CD4-positive, alpha-beta T cell treated with Interleukin-12 subunit alpha and Interleukin-12 subunit beta, for 1 hour (primary cell): ENCODE measurements at places on chromosomes 1 and 21.

DNA sequence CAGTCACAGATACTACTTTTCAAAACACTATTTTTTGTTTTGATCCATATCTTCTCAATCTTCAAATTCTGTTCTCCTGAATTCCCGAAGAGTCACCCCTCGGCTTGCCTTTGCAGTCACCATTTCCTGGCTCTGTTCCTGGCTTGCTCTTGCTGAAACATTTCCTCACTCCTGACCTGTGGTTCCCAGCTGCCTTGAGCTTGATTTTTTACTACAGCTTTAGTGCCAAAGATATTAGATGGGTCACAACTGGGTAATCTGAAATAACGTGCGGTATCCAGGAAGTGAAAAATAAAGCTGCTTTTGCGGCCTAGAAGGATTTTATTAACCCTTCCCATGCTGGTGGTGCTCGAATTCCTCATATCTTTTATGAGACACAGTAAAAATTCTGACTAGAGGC, 318.8 kb downstream of the PCP4 start:
- no peak for DNase-seq

- DNase-seq: peak; percentile 69
Observed at GRCh38 chr1:92968138-92969032, 7.1 kb upstream of the DIPK1A start.

DNA sequence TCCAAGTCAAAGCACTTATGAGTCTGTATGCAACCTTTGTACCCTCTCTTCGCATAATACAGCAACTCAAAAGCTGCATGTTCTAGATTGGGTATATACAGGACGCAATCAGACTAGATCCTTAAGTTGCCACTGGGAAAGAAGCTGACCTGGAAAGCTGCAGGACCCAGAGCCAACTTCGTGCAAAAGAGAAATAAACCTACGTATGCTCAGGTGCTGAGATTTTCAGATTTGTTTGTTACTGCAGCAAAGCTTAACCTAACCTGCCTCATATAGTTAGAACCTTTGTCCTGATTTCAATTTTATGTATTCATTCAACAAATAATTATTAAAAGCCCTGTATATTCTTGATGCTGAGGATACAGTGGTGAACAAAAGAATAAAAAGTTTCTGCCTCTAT, 139.7 kb downstream of the SLC30A10 start:
- no peak for DNase-seq

DNA sequence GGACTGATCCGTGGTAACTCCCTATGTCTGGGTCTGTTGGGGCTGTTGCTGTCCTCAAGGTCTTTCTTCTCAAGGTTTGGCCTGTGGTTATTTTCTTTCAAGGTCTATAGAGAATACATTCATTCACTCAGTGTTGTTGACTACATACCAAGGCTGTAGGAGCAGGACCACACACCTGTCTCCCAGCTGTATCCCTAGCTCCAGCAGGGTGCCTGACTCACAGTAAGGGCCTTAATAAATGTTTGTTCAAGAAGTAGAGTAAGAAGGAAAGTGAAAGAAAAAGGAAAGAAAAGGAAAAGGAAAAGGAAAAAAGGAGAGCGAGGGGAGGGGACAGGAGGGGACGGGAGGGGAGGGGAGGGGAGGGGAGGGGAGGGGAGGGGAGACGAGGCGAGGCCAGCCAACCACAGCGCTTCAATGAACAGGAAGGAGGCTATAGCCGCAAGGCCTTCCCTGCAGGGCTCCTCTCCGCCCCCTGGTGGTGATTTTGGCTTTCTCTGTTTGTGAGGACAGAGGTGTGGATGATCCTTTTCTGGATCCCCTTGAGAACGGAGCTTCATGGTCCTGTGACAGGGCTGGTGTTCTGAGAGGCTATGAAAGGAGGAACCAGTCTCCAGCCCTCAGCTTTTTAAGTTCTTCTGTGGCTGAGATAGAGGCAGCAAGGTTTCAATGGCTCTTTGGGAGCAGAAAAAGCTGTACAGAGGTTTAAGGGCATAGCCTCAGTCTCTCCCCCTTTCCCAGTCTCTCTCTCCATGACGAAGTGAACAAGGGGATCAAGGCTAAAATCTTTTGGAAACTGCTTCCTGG, 30.6 kb upstream of the LCE5A start:
- peak; percentile 77 for DNase-seq

DNA sequence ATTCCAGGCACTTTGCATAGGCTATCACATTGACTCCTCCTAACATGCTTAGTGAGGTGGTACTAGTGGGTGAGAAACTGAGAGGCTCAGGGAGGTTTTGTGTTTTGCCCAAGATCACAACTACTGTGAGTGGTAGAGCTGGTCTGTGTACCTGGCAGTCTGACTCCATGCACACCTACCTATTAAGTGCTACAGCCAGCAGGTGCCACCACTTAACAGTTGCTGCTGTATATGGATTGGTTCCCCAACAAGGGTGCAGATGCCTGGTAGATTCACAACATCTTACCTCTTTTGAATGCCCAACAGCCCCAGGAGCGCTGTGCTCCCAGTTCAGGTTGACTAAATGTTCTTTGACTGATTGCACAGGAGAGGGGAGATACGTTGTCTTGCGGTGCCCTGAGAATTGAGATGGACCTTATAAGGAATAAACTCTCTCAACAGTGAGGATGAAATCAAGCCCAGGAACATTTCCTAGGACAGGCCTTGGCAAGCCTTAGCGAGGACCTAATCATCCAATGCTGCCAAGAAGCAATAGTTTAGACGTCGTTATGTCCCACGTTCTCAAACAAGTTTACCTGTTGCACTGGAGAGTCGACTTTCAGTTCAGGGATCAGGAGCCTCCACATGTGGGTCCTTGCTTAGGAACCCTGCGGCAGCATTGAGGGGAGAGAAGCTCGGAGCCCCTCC, 78.9 kb upstream of the F3 start:
- DNase-seq: no peak

DNA sequence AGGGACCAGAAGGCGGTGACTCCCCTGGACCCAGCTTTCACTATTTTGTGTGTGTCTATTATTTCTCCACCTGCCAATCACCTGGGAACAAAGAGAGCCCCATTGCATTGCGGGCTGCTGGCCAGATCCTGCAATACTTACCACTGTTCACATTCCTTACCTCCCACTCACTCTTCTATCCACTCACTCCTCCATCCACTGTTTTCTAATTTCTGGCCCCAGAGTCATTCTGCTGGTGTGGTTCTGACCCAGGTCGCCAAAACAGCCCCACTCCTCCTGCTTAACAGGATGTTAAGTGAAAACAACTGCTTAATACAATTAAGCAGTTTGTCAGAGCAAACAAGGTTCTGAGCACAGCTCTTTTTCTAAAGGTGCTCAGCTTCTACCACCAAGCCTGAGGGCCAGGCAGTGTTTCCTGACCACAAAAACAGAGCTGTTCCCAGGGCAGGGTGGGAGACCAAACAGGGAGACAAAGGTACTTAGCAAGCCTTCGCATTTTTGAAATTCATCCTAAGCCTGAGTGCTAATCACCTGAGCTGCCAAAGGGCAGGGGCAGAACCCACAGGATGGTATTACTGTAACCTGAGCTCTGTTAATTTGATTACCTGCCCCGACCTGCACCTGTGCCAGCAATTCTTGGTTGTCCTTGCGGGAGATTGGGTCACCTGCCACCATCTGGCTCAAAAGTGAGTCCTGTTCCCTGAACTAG, 38.5 kb upstream of the EFCAB14 start:
- no peak for DNase-seq

- DNase-seq: peak; percentile 47
Observed at GRCh38 chr1:200306944-200307754, 102.7 kb downstream of the ZNF281 start.

GRCh38 chr1:238558156-238558555, 667.4 kb upstream of the ZP4 start:
- DNase-seq: no peak

GRCh38 chr1:180256341-180257027, 26.4 kb downstream of the LHX4 start:
- DNase-seq: no peak

- no peak for DNase-seq
Observed at GRCh38 chr1:82264802-82265201, 464.1 kb downstream of the ADGRL2 start.

GRCh38 chr1:212498283-212499040, 65.7 kb downstream of the NENF start:
- no peak for DNase-seq
